RPMI7951 (cell line): ENCODE measurements at places on chromosomes 2 and 18. TPM values are rescaled to one million over a fixed set of nuclear protein-coding genes. Genes with fewer than 3 reads are reported as not detected.

DNA sequence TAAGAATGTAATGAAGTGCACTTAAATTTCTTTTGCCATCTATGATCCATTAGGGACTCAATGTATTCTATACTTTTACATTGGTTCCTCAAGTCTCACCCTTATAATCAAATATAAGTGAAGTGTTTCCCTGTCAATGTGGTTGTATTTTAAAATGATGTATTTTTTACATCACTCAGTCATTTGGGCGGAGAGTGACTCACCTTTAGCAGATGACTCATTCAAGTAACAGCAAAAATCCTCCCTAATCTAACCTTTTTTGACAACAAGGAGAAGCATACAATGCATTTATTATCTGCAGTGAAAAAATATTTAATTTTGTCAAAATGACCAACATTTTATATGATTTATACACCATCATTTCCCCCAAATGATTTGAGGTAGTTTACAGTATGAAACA lies 94.4 kb downstream of the FANCL start:
- peak; percentile 54 for DNase-seq

DNA sequence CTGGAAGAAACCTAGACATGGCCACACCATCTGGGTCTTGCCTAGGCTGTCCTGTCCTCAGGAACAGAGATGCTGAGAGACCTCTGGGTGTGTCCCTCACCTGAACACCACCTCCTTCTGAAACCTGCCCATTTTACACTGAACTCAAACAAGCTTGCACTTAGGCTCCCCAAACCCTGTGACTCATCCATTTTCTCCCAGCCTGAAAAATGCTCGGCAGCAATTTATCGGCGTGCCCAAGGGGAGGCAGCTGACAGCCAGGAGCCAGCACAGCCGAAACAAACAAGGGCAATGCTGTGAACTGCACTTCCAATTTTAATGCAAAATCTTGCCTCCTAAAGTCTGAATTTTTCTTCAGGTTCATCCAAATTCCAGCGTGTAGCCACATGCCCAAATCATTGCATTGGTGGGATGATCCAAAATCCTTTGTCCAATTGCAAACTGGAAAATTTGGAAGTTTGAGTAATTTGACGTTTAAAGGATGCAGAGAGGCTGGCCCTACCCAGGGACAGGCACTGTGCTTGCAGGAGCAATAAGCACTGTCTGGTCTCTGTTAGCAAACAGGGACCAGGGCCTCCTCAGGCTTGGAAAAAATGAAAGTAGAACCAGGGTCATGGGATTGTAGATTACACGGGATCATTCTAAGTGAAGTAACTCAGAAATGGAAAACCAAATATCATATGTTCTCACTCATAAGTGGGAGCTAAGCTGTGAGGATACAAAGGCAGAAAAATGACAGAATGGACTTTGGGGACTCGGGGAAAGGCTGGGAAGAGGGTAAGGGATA lies 67.7 kb downstream of the GALNT14 start:
- DNase-seq = peak; percentile 42

DNA sequence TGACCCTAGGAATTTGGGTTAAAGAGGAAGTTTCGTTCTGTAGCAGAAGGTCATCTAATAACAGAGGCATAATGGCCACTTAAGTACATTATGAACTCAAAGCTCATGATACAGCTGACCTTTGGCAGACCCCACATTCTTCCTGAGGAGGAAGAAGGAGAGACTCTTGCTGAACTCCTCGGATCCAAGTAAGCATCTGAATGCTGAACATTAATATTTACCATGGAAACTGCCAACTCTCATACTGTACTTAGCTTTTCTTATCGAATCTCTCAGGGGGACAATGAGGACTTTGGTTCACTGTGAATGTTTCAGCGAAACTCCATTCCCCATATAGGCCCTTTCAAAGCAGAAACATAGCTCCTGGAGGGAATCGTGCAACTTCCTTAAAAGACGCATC lies 781.4 kb upstream of the GYPC start:
- no peak for DNase-seq

GRCh38 chr2:136128905-136129304 lies 11.0 kb upstream of the CXCR4 start:
- no peak for DNase-seq

DNA sequence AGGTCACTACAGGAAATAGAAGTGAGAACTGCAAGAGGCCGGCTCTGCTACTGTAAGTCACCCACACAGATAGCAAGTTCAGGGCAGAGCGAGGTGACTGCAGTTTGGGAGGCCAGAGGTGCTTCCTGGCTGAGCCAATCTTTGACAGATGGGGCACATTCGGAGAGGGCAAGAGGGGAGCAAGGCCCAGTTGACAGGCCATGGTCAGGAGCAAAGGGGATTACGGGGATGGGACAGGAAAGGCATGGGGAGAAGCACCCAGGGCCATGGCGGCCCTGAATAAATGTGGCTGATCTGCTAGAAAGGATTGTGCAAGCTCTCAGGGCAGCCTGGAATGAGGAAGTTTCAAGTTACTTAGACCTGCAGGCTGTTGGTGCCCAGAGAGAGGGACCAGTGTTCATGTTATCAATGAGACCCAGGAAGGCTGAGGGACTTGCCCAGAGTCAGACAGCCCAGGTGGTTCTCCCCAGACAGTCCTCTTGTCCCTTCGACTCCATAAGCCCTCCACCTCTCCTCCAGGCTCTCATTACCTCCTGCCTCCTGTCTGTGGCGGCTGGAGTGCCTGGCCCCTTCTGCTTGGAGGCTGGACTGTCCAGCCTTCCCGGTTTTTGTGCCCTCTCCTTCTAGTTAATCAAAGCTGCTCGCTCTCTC lies 123.3 kb downstream of the CTIF start:
- DNase-seq = peak; percentile 34

DNA sequence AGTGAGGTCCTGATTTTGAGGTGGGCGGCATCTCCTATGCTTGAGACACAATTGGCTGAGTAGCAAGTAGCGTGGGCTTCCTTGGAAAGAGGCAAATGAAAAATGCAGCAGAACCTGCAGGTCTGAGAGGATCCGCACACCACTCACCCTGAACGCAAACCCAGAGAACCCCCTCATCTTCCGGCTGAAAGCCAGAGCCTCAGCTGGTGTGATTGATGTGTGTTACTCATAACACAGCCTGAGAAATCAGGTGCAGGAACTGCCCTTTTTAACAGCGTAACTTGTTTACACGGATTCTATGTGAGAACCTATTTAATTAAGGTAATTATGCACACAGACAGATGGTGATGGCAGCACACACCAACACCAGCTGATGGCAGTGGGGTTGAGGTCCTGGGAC lies 123.4 kb downstream of the MRO start:
- no peak for DNase-seq

GRCh38 chr2:2993172-2993692 lies 384.4 kb downstream of the EIPR1 start:
- no peak for DNase-seq

Gene CDH19
- total RNA-seq = 2.1 and 2.3 TPM in 2 replicates
